Activated T-helper 1 cell treated with anti-CD3 and anti-CD28 coated beads, Interleukin-12 subunit alpha, Interleukin-12 subunit beta, Interleukin-2, Interleukin-4 antibody, amounts not matched to agents 30 ng/mL and 10 ng/mL and 1 ng/mL, durations not matched to agents 14 hours and 24 hours and 36 hours (primary cell): ENCODE measurements at places on chromosomes 2 and 18. TPM values are rescaled to one million over a fixed set of nuclear protein-coding genes. Genes with fewer than 3 reads are reported as not detected.

The AOX1 gene
- total RNA-seq: 0.05 TPM in 1 of 2 replicates, not detected in the other

The AMER3 gene
- not detected in 2 replicates for total RNA-seq

The AQP12B gene
- total RNA-seq: not detected in 2 replicates

The CDH2 gene
- total RNA-seq: 0.10 and 0.16 TPM in 2 replicates
